Stimulated activated CD8-positive, alpha-beta memory T cell treated with anti-CD3 and anti-CD28 coated beads, Interleukin-7, amount 100 ng/mL, for 1 hour (primary cell): ENCODE measurements at places on chromosomes 7 and 10.

- DNase-seq, result no peak
Measured at GRCh38 chr7:150949564-150949963, 28.6 kb downstream of the KCNH2 start.

DNA sequence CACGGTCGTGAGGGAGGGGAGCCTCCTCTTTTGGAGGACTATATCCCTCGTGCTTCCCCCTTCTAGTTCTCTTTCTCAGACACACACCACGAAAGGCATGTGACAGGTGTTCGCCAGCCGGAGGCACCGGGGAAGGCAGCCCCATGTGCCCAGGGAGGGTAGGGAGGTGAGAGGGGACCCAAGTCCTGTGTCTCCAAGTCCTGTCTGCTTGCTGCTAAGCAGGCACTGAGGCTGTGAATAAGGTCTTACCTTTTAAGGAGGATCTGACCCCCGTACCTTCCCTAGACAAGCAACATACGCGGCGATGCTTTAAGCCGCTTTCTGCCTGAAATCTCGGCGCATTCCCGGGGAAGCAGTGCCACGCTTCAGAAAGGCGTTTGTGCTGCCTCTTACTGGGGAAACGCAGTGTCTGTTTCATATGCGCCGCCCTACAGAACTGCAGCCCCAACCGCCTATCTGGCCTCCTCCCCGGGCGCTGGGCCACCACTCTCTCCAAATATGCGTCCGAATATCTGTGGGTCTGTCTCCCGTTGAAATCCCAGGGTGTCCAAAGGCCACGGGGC is 770 bp downstream of the PLXNA4 start:
- no peak for DNase-seq

DNA sequence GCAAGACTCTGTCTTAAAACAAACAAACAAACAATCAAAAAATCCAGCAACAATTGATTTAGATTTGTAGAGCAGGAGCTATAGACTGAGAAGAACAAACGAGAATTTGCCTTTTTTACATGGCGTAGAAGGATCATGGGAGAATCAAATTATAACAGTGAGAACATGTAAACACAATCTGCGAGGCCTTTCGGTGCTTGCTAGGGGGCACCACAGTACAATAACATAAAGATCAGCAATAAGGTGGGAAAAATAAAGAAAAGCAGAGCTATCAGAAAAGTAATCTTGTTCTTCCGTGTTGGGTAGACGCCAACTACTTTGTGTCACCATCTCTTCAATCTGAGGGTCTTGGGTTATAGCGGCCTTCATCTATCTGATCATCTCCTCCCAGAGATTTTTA is 82.2 kb downstream of the NOD1 start:
- no peak for DNase-seq

DNA sequence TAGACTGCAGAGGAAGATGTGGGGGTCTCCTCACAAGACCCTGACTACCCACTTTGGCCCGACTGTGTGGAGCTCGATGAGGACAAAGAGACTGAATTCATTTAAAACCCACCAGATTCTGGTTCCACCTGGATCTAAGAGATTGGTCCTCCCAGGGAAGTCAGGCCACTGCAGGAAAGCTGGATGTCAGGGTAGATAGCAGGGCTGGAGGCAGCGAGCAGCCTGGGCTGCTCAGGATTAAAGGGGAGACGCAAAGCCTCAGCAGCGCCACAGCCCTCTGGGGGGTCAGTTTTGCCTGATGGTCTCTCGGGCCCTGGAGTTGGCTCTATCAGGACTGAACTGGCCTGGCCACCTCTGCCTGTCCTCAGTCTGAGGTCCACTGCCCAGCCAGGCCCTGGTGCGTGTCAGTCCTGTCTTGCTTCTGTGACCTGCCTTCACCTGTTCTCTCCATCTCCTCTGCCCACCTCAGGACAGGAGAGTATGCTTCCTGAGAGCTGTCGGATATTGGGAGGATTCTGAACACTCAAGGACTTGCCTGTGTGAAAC is 12.2 kb upstream of the KLRG2 start:
- DNase-seq, result no peak

GRCh38 chr10:50579491-50580261 is 44.1 kb downstream of the SGMS1 start:
- no peak for DNase-seq

DNA sequence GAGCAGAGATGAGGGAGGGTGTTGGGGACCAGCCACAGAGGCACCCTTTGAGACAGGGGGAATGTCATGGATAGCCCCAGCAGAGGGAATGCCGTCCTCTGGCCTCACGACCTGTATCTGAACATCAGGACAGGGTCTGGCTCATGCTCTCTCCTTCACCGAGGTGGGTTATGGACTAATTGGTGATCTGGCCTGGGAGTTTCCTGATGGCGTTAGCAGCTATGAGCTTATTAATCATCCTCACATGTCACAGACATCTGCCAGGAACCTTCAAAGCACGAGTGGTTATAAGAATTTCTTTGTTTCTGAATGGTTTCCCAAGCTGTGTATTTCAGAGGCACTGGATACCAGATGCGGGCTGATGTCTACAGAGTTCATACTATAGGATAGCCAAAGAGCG is 6.9 kb downstream of the CPA4 start:
- DNase-seq, result no peak

- DNase-seq, result no peak
Measured at GRCh38 chr10:127797339-127797738, 60.4 kb downstream of the FOXI2 start.

- DNase-seq, result no peak
Measured at GRCh38 chr10:76169246-76169645, 737.8 kb downstream of the LRMDA start.
